ENCODE measurements at places on chromosomes 4 and X.
A peak's percentile ranks its signal among the peaks of the same experiment; 100 is the strongest.

GRCh38 chr4:55397126-55397436 lies 1.3 kb downstream of the TMEM165 start:
- DNase-seq = no peak

GRCh38 chrX:18654875-18655836 lies 16.8 kb downstream of the RS1 start:
- DNase-seq = no peak

DNA sequence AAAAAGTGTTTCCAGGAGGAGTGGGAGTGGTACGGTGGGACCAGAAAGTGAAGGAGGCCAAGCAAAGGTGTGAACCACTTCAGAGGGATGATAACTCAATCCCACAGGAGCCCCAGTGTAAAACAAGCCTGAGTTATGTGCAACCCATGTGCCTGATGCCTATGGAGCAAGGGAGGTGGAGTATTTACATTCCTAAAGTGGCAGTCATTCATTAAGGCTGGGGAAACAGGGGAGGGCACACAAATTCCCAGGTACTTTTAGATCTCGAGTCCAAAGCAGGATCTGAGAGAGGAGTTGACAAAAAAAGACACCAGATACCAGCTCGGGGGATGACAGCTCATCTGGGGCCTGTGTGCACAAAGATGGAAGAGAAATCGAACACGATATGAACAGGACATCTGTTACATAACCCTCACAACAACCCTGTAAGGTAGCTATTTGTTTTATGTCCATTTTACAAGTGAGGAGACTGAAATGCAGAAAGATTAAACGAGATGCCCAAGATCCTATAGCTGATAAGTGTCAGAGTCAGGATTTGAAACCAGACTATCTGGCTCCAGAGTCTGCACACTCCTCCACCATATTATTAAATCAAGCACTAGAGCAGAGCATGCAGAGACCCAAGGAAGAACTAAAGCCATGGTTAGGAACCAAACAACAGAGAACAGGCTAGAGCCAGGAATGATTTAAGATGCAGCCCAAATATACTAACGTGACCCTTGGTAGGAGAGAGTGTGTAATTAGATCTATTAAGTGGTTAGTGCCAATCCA lies 91.9 kb upstream of the MAPK10 start:
- no peak for DNase-seq

- no peak for DNase-seq
Observed at GRCh38 chr4:70704931-70705182, 16.5 kb downstream of the UTP3 start.

- DNase-seq = no peak
Observed at GRCh38 chr4:56704089-56704871, 23.2 kb upstream of the HOPX start.

DNA sequence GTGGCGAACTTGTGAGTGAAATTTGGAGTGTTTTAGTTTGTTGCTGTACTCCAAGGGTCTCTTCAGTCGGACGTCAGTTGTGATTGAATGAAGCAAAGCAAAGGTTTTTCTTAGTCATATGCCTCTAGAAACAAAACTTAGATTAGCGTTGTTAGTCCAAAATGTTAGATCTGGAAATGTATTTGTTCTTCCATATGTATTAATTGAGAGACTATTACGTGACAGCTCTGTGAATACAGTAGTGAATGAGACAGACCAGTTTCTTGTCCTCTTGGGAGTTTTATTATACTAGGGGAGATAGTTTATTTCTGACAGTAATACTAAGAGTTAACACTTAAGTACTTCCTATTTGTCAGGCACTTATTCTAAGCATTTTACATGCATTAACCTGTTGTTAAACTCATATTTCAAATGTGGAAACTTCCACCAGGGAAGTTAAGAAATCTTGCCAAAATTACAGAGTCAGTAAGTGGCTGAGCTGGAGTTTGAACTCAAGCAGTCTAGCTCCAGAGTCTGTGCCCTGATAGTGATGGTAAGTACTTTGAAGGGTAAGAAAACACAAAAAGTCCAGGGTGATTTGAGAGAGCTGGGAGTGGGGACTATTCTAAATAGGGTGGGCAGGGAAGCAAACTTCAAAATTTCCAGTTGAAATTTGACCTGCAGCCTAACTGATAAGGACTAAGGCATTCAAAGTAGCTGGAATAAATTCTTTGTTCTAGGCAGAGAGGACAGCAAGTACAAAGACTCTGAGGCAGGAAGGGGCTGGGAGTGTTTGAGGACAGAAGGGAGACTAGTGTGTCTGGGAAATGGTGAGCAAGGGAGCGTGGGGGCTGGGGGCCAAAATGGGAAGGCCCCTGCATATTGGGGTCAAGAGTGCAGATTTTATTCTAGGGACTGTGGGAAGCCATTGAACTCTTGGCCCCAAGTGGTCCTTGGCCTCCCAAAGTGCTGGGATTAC lies 17.0 kb downstream of the ADD1 start:
- DNase-seq = no peak

GRCh38 chr4:8284391-8284790 lies 14.8 kb downstream of the HTRA3 start:
- DNase-seq = no peak

DNA sequence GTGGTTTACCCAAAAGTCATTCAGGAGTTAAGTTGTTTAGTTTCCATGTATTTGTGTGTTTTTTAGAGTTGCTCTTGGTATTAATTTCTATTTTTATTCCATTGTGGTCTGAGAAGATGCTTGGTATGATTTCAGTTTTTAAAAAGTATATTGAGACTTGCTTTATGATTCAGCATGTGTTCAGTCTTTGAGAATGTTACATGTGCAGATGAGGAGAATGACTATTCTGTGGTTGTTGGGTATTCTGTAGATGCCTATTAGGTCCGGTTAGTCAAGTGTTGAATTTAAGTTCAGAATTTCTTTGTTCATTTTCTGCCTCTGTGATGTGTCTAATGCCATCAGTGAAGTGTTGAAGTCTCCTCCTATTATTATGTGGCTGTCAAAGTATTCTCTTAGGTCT lies 249.4 kb downstream of the ARHGAP10 start:
- no peak for DNase-seq

DNA sequence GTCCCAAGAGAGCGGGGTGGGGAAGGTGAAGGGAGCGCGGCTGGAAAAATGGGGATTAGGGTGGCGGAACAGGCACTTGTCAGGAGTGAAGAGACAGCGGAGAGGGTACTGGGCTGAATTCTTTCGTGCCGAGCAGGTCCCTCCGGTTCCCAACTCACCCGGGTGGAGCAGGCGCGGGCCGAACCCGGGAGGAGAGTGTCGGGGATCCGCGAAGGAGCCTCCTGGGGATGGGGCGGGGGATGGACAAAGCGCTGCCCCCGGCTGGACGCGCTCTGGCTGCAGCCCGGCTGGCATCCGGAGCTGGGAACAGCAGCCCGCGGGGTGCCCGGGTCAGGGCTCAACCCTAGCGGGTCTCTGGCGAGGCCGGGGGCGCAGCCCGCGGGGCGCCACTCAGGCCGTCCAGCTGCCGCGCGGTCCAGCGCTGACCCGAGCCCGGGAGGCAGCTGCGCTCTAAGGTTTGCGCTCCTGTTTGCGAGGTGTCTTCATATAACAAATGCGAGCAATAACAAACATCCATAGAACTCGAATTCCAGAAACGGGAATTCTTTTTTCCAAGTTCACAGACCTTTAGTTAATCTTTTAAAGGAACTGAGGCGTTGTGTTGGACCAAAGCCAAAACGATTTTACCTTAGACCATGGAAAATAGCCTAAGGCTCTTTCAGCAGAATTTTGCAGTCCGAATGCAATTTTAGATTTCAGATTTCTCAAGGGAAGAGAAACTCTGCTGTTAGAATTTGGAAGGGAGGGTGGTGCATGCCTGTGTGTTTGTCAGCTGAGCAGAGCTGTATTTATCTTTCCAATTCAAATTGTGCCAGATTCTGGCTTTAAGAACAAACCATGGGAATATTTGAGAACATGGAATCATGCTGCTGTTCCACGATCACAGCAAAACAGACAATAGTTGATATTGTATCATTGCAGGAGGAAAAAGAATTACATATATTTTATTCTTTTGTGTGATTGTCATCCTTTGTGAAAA lies 744 bp downstream of the NPY5R start:
- no peak for DNase-seq

DNA sequence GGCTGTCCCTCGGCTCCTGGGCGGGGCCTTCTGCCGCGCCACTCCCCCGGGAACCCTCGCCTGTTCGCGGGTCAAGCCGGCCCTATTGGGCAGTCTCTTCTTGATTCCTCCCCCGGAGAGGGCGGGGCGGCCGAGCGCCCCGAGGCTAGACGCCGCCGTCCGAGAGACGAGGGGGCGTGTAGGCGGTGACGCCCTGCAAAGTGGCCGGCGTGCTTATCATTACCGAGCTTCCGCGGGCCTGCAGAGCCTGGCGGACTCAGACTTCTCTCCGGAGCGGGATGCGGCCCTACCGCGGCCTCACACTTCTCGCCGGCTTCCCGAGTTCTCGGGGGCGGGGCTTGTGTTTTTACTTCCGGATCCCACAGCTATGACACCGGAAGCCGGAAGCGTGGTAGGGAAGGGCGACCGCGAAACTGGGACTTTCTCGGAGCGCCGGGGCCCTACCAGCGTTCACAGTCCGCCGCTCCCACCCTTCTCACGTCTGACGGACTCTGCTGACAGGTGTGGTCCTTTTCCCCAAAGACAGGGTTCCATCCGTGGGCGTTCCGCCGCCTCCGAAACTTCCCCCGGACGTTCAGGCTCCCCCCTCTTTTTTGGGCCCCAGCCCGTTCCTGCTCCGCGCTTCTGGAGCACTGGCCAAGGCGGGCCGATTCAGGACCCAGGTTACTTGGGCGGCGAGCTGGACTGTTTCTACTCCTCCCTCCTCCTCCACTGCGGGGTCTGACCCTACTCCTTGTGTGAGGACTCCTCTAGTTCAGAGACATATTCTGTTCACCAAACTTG lies at the start of gene IKBKG:
TSS of gene IKBKG (plus strand) at position 376 of the 783 bp plus-strand sequence. CDS start 4,383 bp downstream, outside the sequence.
- peak; percentile 64 for DNase-seq

DNA sequence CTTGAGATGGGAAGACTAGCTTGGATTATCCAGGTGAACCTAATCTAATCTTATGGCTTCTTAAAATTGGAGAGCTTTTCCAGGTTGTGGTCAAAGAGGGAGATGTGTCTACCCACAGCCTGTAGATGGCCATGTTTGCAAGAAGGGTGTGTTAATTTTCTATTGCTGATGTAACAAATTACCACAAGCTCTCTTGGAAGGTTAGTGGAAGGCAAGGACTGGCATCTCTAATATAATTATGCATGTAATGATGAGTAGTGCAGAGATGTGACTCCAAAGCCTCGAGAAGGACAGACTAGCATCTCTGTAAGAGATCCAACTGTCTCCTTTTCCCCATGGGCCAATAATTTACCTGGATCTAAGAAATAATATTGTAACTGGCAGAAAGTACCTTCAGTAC lies 3.2 kb upstream of the ADH1B start:
- no peak for DNase-seq

GRCh38 chr4:15240764-15241163 lies 187.1 kb upstream of the C1QTNF7 start:
- DNase-seq = no peak

- no peak for DNase-seq
Observed at GRCh38 chrX:6917666-6918065, 229.8 kb upstream of the STS start.

- DNase-seq = no peak
Observed at GRCh38 chr4:6239486-6239885, 30.2 kb upstream of the WFS1 start.

- no peak for DNase-seq
Observed at GRCh38 chr4:592825-593520, 16.9 kb upstream of the TMEM271 start.

DNA sequence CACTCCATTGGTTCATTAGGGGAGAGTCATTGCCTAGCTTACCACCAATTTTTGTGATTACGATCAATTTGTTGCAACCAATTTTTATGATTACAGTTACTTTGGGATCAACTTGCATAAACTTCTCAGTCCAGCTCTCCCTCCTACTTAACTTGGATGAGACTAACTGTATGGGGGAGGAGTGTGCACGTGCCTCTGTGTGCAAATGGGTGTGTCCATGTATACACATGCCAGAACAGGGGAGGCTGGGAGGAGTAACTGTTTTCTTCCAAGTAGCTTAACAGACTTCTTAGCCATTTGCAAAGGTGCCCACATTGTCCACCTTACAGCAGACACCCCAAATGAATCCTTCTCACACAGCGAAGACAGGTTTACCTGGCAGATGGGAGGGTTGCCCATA lies 117.7 kb upstream of the VCX3B start:
- DNase-seq = no peak

DNA sequence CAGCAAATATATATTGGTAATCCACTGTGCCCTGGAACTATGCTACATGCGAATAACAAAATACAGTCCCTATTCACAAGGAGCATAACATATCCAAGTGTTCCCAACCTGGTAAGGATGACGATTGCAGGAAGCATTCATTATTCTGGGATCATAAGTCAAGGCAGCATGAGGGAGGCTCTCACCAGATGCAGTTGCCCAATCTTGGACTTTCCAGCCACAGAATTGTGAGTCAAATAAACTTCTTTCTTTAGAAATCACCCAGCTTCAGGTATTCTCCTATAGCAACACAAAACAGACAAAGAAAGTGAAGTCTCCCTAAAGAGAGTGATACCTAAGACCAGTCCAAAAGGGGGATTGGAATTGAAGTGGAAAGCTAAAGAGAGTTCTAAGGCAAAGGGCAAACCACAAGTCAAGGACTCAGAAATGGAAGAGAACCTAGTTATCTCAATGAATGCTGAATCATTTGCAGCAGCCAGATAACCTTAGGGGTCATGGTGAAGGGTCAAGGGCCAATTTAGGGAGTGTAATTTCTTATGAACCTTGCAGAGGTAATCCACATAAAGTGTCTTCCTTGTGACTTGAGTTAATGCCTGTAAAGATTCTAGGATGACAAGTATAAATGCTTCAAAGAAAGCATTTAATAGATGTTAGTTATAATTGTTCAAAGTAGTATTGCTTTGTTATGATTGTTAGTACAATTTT lies 103.1 kb upstream of the PCDH7 start:
- no peak for DNase-seq

GRCh38 chrX:125170459-125170858 lies 149.2 kb upstream of the TEX13C start:
- no peak for DNase-seq

- no peak for DNase-seq
Observed at GRCh38 chrX:39721566-39722279, 376.0 kb downstream of the BCOR start.

DNA sequence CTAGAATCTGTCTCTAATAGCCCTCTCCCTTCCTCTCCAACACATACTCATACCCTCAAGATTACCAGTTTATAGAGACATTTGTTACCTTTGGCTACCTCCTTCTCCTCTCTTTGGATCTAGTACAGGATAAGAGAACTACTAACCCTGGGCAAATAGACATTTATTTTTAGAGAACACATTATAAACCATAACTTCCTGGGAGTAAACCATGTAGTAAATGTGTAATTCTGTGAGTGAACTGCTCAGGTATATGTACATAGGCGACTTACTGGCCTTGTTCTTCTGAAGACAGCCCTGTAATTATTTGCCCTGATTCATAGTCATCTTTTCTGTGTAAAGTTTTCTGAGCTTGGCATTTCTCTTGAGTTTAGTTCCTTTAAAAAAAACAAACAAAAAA lies 94.2 kb downstream of the KDM6A start:
- no peak for DNase-seq

GRCh38 chr4:155094201-155094820 lies 114.1 kb upstream of the NPY2R start:
- DNase-seq = no peak

GRCh38 chr4:141884070-141884469 lies 247.7 kb downstream of the IL15 start:
- DNase-seq = no peak
